Endothelial cell of umbilical vein (primary cell): ENCODE measurements at places on chromosomes 7 and 10. TPM values are rescaled to one million over a fixed set of nuclear protein-coding genes. Genes with fewer than 3 reads are reported as not detected.

DNA sequence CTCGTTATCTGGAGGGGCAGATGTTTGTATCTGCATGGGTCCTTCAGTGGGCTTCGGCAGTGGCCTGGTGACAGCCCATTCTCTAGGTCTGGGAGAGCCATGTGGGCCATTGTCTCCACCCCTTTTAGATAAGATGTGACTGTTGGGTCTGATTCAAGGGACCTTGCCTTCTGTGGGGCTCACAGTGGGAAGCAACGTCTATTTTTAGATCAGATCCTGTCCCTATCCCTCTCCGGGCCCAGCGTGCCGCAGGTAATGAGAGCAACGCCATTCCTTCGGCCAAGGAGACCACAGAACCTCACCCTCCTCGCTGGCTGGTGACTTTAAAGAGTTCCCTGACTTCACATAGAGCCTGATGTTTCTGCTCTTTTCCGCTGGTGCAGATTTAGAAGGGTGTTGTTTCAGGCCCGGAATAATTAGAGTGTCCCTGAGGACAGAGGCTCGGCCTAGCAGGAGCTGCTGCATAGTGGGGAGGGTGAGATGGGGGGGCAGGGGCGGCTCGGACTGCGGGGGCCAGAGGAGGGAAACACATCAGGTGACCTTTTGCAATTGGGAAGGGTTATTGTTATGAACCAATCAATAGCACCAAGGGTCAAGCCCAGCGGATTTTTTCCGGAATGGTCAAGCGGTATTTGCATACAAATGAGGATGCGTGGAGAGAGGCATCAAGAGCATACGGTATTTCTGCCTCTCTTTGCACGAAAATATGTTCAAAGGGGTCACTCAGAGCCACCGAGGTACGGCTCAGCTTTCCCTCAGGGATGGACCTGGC is 503.0 kb upstream of the FOXK1 start:
- DNase-seq: no peak
- no peaks in the 10 kb centered on the region for H3K4me1 ChIP-seq
- H3K27me3 ChIP-seq: no peaks in the 10 kb centered on the region
- no peak overlapping the region for H3K27ac ChIP-seq
- H3K4me3 ChIP-seq: no peak overlapping the region
- no peaks in the 10 kb centered on the region for H3K36me3 ChIP-seq

ZP3 gene
- total RNA-seq: 0.32 and 4.0 TPM in 2 replicates

DNA sequence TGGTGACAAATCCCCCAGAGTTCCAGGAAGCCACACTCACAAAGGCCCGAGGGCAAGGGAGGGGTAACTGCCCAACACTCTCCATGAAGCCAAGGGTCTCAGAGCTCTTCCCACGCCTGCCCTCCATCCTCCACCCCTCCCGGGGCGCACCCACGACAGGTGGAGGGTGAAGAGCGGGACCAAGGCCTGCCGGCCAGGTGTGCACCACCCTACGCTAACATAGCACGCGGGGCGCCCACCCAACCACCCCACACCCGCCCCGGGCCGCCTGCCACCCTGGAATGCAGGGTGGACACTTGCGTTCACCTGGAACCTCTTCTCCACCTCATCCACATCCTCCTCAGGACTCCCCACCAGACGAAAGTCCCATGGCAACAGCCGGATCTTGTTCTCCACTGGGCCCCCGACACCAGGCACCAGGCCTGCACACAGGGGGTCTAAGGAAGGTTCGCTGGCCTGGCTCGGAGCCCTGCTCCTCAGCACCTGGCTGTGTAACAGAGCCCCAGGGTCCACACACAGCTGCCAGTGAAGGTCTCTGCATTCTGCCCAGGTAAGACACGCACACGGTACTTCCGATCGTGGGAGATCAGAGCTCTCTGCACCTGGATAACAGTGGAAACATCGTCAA is 32.7 kb downstream of the MAD1L1 start:
- H3K27me3 ChIP-seq: no peaks in the 10 kb centered on the region
- DNase-seq: no peak
- H3K36me3 ChIP-seq: no peaks in the 10 kb centered on the region
- no peaks in the 10 kb centered on the region for H3K4me1 ChIP-seq

- no peak overlapping the region for H3K27ac ChIP-seq
- H3K36me3 ChIP-seq: no peaks in the 10 kb centered on the region
- no peak overlapping the region for H3K4me3 ChIP-seq
- no peaks in the 10 kb centered on the region for H3K27me3 ChIP-seq
- H3K4me1 ChIP-seq: no peaks in the 10 kb centered on the region
These were observed 38.4 kb downstream of the C10orf143 start for GRCh38 chr10:130072247-130072646.

- no peak for DNase-seq
- H3K4me1 ChIP-seq: no peaks in the 10 kb centered on the region
- H3K36me3 ChIP-seq: no peaks in the 10 kb centered on the region
- no peak overlapping the region for H3K4me3 ChIP-seq
These were observed 165.5 kb upstream of the SMIM30 start for GRCh38 chr7:113283861-113284260.

DNA sequence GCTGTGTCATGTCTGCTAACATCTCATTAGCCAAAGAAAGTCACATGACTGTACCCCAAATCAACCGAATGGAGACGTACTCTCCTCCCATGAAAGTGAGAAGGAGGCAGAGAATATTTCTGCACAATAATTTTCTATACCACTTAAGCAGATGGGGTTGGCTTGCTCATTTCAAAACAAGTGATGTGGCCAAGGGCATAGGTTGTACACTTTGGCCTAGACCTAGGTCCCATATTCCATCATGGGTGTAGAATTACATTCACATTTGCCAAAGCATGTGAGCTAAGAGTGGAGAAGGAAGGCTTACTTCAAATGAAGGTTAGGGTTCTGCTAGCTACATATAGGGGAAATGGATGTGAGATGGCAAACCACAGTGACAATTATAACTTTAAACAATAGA is 83.0 kb downstream of the ZNF365 start:
- H3K27ac ChIP-seq: no peak overlapping the region
- no peaks in the 10 kb centered on the region for H3K4me1 ChIP-seq
- H3K27me3 ChIP-seq: no peaks in the 10 kb centered on the region
- DNase-seq: no peak
- H3K4me3 ChIP-seq: no peak overlapping the region

METTL27 gene
- total RNA-seq: 1.2 and 10.8 TPM in 2 replicates

DNA sequence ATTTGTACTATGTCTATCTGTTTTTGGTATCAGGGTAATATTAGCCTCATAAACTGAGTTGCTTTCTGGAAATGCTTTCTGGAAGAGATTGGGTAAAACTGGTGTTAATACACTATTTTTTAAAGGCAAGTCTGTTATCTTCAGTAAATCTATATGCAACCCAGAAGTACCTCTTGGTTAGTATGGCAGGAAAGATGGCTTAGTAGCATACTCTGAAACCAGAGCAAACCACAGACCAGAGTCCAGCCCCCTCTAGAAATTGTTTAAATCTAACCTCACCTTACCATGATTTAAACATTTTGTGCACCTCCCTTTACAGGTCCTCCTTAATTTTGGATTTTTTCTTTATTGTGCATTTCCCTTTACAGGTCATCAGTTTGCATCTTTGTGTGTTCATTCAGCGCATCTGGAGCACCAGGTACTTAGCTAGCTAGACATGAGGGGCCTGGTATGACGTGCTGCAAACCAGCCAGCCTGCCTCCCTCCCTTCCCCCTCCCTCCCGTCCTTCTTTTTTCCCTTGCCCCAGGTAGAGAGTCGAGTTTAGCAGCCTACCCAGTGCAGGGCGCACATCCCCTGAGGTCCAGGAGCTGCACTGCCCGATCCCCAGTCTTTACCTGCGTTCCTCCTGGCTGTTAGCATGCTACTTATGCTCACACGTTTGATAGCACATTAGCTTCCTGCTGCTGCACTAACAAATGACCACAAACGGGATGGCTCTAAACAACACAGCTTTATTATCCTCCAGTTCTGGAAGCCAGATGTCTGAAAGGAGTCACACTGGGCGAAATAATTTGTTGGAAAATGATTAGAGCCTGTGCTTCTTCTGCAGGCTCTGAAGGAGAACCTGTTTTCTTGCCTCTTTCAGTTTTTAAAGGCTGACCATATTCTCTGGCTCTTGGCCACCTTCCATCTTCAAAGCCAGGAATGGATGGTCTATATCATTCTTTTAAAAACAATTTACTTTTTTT is 299.9 kb upstream of the HABP2 start:
- no peaks in the 10 kb centered on the region for H3K4me1 ChIP-seq
- H3K4me3 ChIP-seq: no peak overlapping the region
- DNase-seq: no peak

DNA sequence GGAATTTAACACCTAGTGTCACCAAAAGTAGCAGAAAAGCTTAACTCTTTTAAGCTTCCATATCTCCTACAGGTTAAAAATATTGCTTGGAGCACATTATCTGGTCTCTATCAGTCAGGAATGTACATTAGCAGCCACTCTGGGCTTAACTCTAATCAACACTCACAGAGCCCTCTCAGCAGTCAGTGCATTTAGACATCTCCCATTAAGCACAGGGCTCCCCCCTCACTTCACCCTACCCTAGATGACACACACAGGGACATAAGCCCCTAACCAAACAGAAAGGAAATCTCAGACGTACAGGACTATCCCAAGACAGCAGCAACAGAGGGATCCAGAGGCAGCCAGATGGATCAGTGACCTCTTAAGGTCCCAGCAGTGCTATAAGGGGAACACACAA is 26.4 kb downstream of the FBXW4 start:
- no peak overlapping the region for H3K4me3 ChIP-seq
- DNase-seq: no peak
- peaks cover 19% of the 10 kb centered on the region for H3K36me3 ChIP-seq
- H3K27ac ChIP-seq: no peak overlapping the region

MEIG1 gene
- total RNA-seq: not detected in 2 replicates

- H3K27ac ChIP-seq: no peak overlapping the region
- no peak overlapping the region for H3K4me3 ChIP-seq
- no peaks in the 10 kb centered on the region for H3K4me1 ChIP-seq
- H3K27me3 ChIP-seq: no peaks in the 10 kb centered on the region
These were observed 28.9 kb downstream of the PLPP4 start for GRCh38 chr10:120485946-120486345.

FAM237B gene
- not detected in 2 replicates for total RNA-seq

ADGRA1 gene
- total RNA-seq: not detected in 2 replicates

DNA sequence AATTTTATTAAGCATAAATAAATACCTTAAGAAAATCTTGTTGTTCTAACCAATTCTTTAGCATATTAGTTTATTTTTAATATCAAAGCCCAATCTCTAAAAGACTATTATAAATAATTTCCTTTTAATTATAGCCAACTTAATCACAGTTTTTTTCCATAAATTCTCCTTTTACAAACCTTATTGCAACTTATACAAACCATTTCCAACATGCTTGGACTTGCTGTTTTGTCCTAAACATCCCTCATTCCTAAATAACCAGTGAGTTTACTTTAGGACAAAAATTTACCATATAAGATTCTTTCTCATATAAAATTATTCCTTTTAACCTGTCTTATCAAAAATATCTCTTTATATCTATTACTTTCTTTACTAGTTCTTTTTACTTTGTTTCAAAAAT is 25.2 kb upstream of the LSM8 start:
- H3K4me3 ChIP-seq: no peak overlapping the region
- H3K27me3 ChIP-seq: no peaks in the 10 kb centered on the region
- no peaks in the 10 kb centered on the region for H3K4me1 ChIP-seq
- no peak for DNase-seq
- no peaks in the 10 kb centered on the region for H3K36me3 ChIP-seq

PNLIPRP3 gene
- not detected in 2 replicates for total RNA-seq

NKX1-2 gene
- not detected in 2 replicates for total RNA-seq

SPDYE1 gene
- 0.12 TPM in 1 of 2 replicates, not detected in the other for total RNA-seq

MSMB gene
- not detected in 2 replicates for total RNA-seq

- no peaks in the 10 kb centered on the region for H3K36me3 ChIP-seq
- no peak overlapping the region for H3K27ac ChIP-seq
- H3K4me3 ChIP-seq: no peak overlapping the region
These were observed 9.8 kb upstream of the SP8 start for GRCh38 chr7:20796500-20796899.

DNA sequence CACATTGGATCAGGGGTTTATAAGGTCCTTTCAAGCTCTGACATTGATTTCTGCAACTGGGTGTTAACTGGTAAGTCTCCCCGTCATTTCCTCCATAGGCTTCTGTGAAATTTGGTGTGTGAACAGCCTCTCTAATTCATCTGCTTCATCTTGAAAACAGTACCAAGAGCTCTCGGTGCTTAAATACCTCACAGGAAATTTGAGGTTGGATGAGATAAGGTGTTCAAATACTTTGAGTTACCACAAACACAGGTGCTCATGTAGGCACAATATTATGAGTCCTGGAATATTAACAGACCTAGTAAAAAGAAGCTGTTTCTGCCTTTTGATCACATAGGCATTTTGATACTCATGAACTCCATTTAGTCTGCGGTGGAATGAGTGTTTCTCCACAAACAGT is 85.2 kb downstream of the RTKN2 start:
- no peak for DNase-seq
- no peaks in the 10 kb centered on the region for H3K27me3 ChIP-seq
- H3K4me3 ChIP-seq: no peak overlapping the region
- no peak overlapping the region for H3K27ac ChIP-seq
- no peaks in the 10 kb centered on the region for H3K4me1 ChIP-seq
- H3K36me3 ChIP-seq: no peaks in the 10 kb centered on the region

DNA sequence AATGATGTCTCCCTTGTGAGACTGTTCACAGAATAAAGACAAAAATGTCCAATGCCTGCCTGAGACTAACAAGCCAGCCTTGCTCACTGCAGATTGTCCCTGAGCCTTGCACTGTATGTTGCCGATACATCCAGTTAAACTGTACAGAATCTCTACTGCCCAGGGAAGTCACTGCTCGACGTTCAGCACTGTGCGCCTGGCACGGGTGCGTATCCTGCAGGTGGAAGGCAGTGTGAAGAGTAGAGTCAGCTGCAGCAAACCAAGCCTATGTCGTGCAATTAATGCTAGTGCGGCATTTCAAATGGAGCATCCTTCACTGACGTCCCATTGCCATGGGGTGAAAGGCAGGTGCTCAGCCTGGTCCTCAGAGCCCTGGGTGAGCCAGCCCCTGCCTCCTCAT is 132.9 kb downstream of the TNS3 start:
- no peaks in the 10 kb centered on the region for H3K27me3 ChIP-seq
- DNase-seq: no peak
- H3K27ac ChIP-seq: no peak overlapping the region

WDFY4 gene
- 10.2 and 10.5 TPM in 2 replicates for total RNA-seq

GRCh38 chr7:2757361-2757903 is 69.4 kb downstream of the AMZ1 start:
- peaks cover 23% of the 10 kb centered on the region for H3K4me1 ChIP-seq
- H3K36me3 ChIP-seq: no peaks in the 10 kb centered on the region
- no peak for DNase-seq
- peak overlapping the region; percentile 81 for H3K27ac ChIP-seq

ZNF22 gene
- total RNA-seq: 45.0 and 48.7 TPM in 2 replicates

EPHB6 gene
- total RNA-seq: 2.9 TPM in 2 replicates
